ENCODE measurements at places on chromosomes 5 and 9.
A peak's percentile ranks its signal among the peaks of the same experiment; 100 is the strongest.

- H3K4me1 ChIP-seq = peaks cover 3% of the 10 kb centered on the region
- H3K4me3 ChIP-seq = no peak overlapping the region
- H3K36me3 ChIP-seq = no peaks in the 10 kb centered on the region
- DNase-seq = no peak
- no peak overlapping the region for H3K27ac ChIP-seq
Observed at GRCh38 chr9:117412006-117412715, 2.7 kb downstream of the ASTN2 start.

- DNase-seq = no peak
- H3K4me1 ChIP-seq = no peaks in the 10 kb centered on the region
- no peak overlapping the region for H3K4me3 ChIP-seq
- no peaks in the 10 kb centered on the region for H3K36me3 ChIP-seq
- H3K27me3 ChIP-seq = no peaks in the 10 kb centered on the region
- H3K27ac ChIP-seq = no peak overlapping the region
Observed at GRCh38 chr5:86979811-86980411, 287.8 kb upstream of the RASA1 start.

- no peak overlapping the region for H3K4me3 ChIP-seq
- H3K27ac ChIP-seq = no peak overlapping the region
- no peaks in the 10 kb centered on the region for H3K27me3 ChIP-seq
- H3K36me3 ChIP-seq = peaks cover 18% of the 10 kb centered on the region
- DNase-seq = no peak
Observed at GRCh38 chr5:78215972-78216371, 78.5 kb downstream of the AP3B1 start.

- peaks cover 77% of the 10 kb centered on the region for H3K36me3 ChIP-seq
- no peak overlapping the region for H3K27ac ChIP-seq
- peaks cover 4% of the 10 kb centered on the region for H3K4me1 ChIP-seq
- DNase-seq = no peak
- H3K27me3 ChIP-seq = no peaks in the 10 kb centered on the region
Observed at GRCh38 chr5:170248172-170248930, 15.6 kb downstream of the C5orf58 start.

- H3K27me3 ChIP-seq = no peaks in the 10 kb centered on the region
- H3K36me3 ChIP-seq = no peaks in the 10 kb centered on the region
- DNase-seq = no peak
- no peak overlapping the region for H3K27ac ChIP-seq
Observed at GRCh38 chr5:122871661-122872060, 26.2 kb downstream of the SNX24 start.

- H3K36me3 ChIP-seq = no peaks in the 10 kb centered on the region
- peaks cover 40% of the 10 kb centered on the region for H3K4me1 ChIP-seq
- peaks cover 87% of the 10 kb centered on the region for H3K27me3 ChIP-seq
- peak; percentile 53 for DNase-seq
- no peak overlapping the region for H3K4me3 ChIP-seq
Observed at GRCh38 chr5:88675708-88676636, 207.0 kb downstream of the MEF2C start.

DNA sequence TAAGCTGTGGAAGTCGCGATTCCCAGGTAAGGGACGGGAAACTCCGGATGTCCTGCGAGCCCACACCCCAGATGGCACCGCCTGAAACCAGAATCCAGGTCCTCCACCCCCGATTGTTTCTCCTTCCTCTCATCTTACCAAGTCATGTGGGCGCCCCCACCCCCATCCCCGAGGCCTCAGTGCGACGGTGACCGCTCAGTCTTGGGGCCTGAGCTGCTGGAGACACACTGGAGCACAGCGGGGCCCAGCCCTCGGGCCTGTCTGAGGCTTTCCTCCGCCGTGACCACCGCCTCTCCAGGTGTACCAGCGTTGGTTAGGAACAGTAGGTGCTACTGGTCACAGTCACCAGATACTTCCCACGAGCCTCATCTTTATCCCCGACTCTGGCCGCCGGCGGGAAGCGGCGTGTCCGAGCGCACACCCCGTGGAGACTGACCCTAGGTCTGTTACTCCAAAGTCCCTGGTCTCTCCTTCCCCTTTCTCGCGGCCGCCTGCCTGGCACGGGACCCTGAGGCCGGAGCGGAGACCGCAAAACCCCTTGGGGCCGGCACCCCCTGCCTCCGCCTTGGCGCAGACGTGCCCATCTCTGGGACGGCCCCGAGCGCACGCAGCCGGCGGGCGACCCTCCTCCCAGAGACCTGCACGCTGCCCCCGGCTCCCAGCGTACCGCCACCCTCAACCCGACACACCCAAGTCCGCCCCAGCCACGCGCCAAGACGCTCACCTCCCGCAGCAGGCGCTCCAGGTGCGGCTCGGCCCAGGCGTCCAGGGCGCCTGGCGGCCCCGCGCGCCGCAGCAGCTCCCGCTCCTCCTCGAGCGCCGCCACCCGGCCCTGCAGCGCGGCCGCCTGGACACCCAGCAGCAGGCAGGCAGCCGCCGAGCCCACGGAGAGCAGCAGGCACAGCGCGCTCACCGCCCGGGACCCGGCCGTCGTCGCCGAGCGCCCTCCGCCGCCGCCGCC, 733 bp downstream of the COL23A1 start:
- H3K4me3 ChIP-seq = no peak overlapping the region
- peaks cover 13% of the 10 kb centered on the region for H3K27me3 ChIP-seq
- no peak overlapping the region for H3K27ac ChIP-seq
- no peaks in the 10 kb centered on the region for H3K36me3 ChIP-seq

- DNase-seq = no peak
- H3K27ac ChIP-seq = no peak overlapping the region
- H3K36me3 ChIP-seq = no peaks in the 10 kb centered on the region
- H3K27me3 ChIP-seq = no peaks in the 10 kb centered on the region
- H3K4me3 ChIP-seq = no peak overlapping the region
Observed at GRCh38 chr5:60437308-60437707, 262.7 kb downstream of the DEPDC1B start.

GRCh38 chr5:141683596-141684141, 1.6 kb upstream of the ARAP3 start:
- H3K27ac ChIP-seq = peak overlapping the region; percentile 7
- H3K4me1 ChIP-seq = peaks cover 36% of the 10 kb centered on the region
- H3K27me3 ChIP-seq = no peaks in the 10 kb centered on the region

DNA sequence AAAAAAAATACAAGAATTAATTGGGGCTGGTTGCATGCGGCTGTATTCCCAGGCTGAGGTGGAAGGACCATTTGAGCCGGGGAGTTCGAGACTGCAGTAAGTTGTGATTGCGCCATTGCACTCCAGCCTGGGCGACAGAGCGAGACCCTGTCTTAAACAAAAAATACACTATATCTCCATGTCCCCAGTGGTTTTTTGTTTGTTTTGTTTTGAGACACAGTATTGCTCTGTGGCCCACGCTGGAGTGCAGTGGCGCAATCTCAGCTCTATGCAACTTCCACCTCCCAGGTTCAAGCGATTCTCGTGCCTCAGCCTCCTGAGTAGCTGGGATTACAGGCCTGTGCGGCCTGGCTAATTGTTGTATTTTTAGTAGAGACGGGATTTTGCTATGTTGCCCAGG, 1.2 kb downstream of the COQ4 start:
- H3K36me3 ChIP-seq = peaks cover 13% of the 10 kb centered on the region
- peaks cover 28% of the 10 kb centered on the region for H3K4me1 ChIP-seq
- no peak for DNase-seq
- H3K4me3 ChIP-seq = no peak overlapping the region
- H3K27ac ChIP-seq = no peak overlapping the region

GRCh38 chr9:98109052-98109451, 10.0 kb downstream of the TRIM14 start:
- no peaks in the 10 kb centered on the region for H3K27me3 ChIP-seq
- H3K4me3 ChIP-seq = no peak overlapping the region
- peaks cover 12% of the 10 kb centered on the region for H3K36me3 ChIP-seq

- H3K36me3 ChIP-seq = no peaks in the 10 kb centered on the region
- peak; percentile 83 for DNase-seq
- H3K27me3 ChIP-seq = no peaks in the 10 kb centered on the region
- H3K27ac ChIP-seq = no peak overlapping the region
- peaks cover 7% of the 10 kb centered on the region for H3K4me1 ChIP-seq
Observed at GRCh38 chr9:4596165-4596922, 65.8 kb upstream of the PLPP6 start.

DNA sequence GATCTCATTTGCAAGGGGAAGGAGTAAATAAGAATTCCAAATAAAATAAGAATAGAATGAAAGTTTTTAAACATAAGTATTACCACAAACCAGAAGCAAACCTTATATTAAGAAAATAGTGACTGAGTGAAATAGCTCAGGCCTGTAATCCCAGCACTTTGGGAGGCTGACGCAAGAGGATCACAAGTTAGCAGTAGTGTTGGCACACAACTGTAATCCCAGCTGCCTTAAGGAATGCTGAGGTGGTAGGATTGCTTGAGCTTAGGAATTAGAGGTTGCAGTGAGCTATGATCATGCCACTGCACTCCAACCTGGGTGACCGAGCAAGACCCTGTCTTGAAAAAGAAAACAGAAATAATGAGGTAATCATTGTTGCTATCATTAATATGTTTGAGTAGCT, 47.0 kb downstream of the APC start:
- H3K27ac ChIP-seq = no peak overlapping the region
- no peak overlapping the region for H3K4me3 ChIP-seq

DNA sequence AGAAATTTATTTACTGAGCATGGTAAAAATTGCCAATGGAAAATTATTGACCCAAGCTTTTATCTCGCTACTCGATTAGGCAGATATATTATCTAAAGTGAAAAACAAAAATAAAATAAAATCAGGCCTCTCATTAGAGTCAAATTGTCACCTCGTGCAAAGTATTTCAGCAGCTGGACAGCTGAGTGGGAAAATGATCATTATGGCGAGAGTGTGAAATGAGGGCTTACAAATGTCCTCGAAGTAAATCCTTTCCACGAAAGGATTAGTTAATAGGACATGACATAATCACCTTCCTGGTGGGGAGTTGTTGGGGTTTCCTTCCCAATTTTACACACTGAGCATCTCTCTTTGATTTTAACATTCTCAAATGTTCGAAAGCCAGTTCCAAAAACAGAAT, 5.4 kb upstream of the DPYSL3 start:
- H3K4me1 ChIP-seq = no peaks in the 10 kb centered on the region
- H3K4me3 ChIP-seq = no peak overlapping the region
- no peaks in the 10 kb centered on the region for H3K36me3 ChIP-seq
- H3K27me3 ChIP-seq = peaks cover 2% of the 10 kb centered on the region

DNA sequence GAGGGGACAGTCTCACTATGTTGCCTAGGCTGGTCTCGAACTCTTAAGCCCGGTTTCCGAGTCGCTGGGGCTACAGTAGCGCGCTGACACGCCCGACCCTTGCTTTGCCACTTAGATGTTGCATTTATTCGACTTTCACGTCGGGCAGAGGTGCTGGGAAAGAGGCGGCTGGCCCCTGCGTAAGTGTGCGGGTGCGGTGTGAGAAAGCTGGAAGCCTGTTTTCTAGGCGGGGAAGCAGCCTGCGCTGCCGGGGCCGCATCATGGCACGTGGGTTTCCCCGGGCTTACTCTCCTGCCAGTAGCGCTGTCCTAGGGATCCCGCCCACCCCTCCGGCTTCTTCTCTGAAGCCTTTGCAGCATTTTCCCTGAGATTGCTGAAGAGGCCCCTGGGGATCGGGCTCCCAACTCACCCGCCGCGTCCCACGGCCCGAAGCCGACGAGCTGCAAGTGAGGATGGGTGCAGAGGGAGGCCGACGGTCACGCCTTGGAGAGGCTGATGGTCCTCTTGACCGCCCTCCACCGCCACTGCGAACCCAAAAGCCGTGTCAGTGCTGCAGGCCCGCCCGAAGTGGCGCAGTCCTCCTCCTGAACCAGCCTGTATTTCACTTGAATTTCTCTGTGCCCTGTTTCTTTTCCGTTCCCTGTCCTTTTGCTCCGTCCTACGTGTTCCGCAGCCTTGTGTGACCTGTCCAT, 5.8 kb upstream of the TRIM41 start:
- peak overlapping the region; percentile 71 for H3K27ac ChIP-seq
- no peaks in the 10 kb centered on the region for H3K36me3 ChIP-seq
- H3K4me3 ChIP-seq = peak overlapping the region; percentile 61
- H3K27me3 ChIP-seq = no peaks in the 10 kb centered on the region
- peaks cover 53% of the 10 kb centered on the region for H3K4me1 ChIP-seq
- peak; percentile 84 for DNase-seq

DNA sequence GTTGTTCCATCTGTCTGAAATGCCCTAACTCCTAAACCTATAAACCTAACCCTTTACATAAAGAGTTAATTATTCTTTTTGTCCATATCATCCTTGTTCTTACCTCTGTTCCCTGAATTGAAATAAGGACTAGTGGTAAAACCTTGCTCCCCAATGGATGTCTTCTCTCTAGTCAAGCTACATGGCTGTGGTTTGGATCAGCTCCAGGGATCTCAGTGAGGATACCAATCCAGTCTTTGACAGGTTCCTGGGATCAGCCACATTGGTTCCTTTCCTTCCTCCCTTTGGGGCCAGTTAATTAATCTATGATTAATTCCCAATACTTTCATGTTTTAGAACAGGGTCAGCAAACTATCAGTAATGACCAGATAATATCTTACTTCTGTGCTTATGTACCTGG, 151.6 kb downstream of the SIL1 start:
- no peak overlapping the region for H3K27ac ChIP-seq
- no peaks in the 10 kb centered on the region for H3K4me1 ChIP-seq
- no peaks in the 10 kb centered on the region for H3K27me3 ChIP-seq
- no peak for DNase-seq
- no peaks in the 10 kb centered on the region for H3K36me3 ChIP-seq

GRCh38 chr5:41722359-41722950, 147.8 kb downstream of the OXCT1 start:
- no peaks in the 10 kb centered on the region for H3K36me3 ChIP-seq
- H3K4me1 ChIP-seq = no peaks in the 10 kb centered on the region
- no peaks in the 10 kb centered on the region for H3K27me3 ChIP-seq

DNA sequence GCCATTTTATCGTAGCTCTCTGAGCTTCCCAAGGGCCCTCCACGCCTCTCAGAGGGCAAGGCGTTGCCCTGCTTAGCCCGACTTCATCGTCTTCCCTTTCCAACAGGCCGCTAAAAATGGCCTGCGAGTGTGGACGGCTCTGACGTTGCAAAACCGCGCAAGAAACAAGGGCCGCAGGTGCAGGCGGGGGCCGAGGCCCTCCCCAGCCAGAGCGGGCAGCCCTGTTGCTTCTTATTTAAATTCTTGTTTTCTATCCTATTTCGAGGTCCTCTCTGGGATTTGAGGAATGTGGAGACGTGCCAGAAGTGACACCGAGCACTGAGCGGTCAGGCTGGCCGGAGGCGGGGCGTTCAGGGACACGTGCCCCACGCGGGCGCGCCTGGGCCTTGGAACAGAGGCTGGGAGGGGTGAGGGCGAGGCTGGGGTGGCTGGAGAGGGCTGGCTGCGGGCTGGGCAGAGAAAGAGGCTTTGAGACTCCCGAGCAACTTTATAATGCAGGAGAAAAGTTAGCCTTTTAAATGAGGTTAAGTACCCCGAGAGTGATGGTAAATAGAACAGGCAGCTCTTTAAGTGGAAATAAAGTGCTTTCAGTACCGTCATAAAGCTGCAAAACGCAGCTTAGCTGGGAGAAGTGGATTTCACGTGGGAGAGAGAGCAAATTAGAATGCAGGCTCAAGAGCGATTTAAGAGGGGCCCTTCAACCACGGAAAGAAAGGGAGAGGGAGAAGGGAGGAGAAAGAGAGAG, 243.6 kb downstream of the AUH start:
- H3K4me1 ChIP-seq = peaks cover 13% of the 10 kb centered on the region
- no peaks in the 10 kb centered on the region for H3K27me3 ChIP-seq
- DNase-seq = no peak
- H3K36me3 ChIP-seq = no peaks in the 10 kb centered on the region

DNA sequence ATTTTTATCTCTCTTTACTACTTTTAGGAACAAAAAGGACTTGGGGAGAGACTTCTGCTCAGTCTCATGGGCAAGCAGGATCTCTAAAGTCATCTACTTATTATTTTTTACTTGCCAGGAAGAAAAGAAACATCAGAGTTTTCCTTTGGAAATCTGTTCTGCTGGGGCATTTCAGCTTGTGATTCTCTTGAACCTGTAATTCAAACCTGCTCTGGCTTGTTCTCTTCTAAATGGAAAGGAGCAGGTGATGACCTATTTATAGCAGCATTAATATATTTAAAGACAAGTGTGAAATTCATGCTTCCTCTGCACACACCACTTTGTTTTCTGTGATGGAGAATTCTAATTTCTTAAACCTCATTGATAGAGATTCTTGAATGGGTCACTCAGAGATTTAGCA, 2.0 kb downstream of the ADCY2 start:
- H3K4me3 ChIP-seq = no peak overlapping the region

All from natural killer cell (primary cell).